IMR-90 (cell line): ENCODE measurements at places on chromosomes 1 and 21.

DNA sequence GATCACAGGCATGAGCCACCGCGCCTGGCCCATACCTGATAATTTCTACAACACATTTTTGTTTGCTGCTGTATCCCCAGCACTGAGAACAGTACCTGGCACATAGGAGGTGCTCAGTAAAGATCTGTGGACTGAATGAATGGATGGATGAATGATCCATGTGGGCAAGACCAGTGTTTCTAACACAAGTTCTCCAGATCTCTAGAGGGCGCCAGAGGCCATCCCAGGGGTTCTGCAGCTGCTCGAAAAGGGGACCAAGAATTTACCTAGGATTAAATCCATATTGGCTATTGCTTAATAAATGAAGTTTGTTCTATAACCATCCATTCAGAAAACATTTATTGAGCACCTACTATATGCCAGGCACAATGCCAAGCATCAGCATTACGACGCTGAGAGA, 167.7 kb downstream of the ACTL8 start:
- peak; percentile 12 for DNase-seq
- H3K4me1 ChIP-seq, result no peaks in the 10 kb centered on the region
- H3K27me3 ChIP-seq, result peaks cover 6% of the 10 kb centered on the region
- no peak overlapping the region for H3K27ac ChIP-seq

- H3K4me3 ChIP-seq, result no peak overlapping the region
- peaks cover 7% of the 10 kb centered on the region; the same call in 1 of the 2 replicates for H3K4me1 ChIP-seq
- no peaks in the 10 kb centered on the region for H3K36me3 ChIP-seq
- no peak overlapping the region for H3K27ac ChIP-seq
- H3K27me3 ChIP-seq, result no peaks in the 10 kb centered on the region
Observed at GRCh38 chr1:210684466-210685294, 356.0 kb downstream of the HHAT start.

GRCh38 chr21:27505516-27505915, 538.6 kb upstream of the ADAMTS5 start:
- peak; percentile 70 for DNase-seq
- H3K4me1 ChIP-seq, result no peaks in the 10 kb centered on the region; the same call in 1 of the 2 replicates
- no peak overlapping the region for H3K4me3 ChIP-seq
- H3K27me3 ChIP-seq, result no peaks in the 10 kb centered on the region
- no peak overlapping the region for H3K27ac ChIP-seq

DNA sequence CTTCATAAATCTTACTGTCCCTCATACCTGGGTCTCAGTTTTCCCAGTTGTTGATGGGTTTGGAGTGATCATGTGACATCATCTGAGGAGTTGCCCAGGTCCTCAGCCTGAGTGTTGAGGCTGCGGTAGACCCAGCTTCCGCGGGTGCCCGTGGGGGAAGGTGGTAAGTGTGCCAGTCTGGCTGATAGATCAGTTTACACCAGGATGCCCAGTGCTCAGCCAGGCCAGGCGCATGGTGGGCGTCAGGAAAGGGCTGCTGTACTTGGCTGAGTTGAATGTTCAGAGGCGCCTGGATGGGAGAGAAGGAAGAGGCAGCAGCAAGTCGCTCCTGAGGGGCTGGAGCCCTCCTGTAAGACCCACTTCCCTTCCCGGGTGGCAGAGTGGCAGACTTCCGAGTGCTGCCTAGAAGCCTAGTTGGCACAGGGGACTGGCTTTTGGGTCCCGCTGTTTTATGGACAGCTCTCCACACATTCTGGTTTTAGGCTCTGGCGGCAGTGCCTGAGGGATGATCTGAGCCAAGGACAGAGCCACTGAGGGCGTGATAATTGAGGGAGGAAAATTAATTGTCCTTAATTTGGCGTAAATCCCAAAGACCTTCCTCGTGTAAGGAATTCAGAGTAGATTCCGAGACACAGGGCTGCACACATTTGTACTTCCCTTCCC, 35.8 kb downstream of the PTPRF start:
- peaks cover 18% of the 10 kb centered on the region for H3K4me1 ChIP-seq
- H3K36me3 ChIP-seq, result peaks cover 17% of the 10 kb centered on the region
- no peak for DNase-seq

DNA sequence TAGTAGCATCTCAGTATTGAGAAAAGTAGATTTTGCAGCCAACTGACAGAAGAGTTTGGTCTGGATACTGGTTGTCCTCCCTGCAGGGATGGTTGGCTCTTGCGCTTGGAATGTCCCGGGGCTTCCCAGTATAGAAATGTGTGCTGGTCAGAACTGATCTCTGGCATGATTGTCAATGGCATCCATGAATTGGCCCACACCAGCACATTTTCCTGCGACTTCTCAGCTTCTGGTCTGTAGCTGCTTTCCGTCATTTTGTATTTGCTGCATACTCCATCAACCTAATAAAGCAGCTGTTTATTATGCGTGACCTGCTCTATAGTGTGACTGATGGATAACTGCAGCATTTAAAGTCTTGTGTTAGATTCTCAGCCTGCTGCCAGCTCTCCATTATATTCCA, 203.7 kb downstream of the S1PR1 start:
- no peak overlapping the region for H3K4me3 ChIP-seq
- no peaks in the 10 kb centered on the region for H3K36me3 ChIP-seq
- H3K27ac ChIP-seq, result no peak overlapping the region
- DNase-seq, result no peak

GRCh38 chr1:45673956-45674355, 12.4 kb downstream of the GPBP1L1 start:
- peak; percentile 56 for DNase-seq
- no peaks in the 10 kb centered on the region for H3K27me3 ChIP-seq
- no peak overlapping the region for H3K4me3 ChIP-seq
- H3K4me1 ChIP-seq, result peaks cover 9% of the 10 kb centered on the region
- no peak overlapping the region for H3K27ac ChIP-seq
- H3K36me3 ChIP-seq, result peaks cover 3% of the 10 kb centered on the region

GRCh38 chr21:17915976-17916375, 96.8 kb upstream of the C21orf91 start:
- H3K36me3 ChIP-seq, result no peaks in the 10 kb centered on the region
- H3K27ac ChIP-seq, result no peak overlapping the region
- no peak for DNase-seq
- H3K4me3 ChIP-seq, result no peak overlapping the region

- no peak overlapping the region for H3K4me3 ChIP-seq
- H3K36me3 ChIP-seq, result no peaks in the 10 kb centered on the region
- no peak for DNase-seq
Observed at GRCh38 chr1:147785794-147786506, 25.5 kb upstream of the GJA5 start.

DNA sequence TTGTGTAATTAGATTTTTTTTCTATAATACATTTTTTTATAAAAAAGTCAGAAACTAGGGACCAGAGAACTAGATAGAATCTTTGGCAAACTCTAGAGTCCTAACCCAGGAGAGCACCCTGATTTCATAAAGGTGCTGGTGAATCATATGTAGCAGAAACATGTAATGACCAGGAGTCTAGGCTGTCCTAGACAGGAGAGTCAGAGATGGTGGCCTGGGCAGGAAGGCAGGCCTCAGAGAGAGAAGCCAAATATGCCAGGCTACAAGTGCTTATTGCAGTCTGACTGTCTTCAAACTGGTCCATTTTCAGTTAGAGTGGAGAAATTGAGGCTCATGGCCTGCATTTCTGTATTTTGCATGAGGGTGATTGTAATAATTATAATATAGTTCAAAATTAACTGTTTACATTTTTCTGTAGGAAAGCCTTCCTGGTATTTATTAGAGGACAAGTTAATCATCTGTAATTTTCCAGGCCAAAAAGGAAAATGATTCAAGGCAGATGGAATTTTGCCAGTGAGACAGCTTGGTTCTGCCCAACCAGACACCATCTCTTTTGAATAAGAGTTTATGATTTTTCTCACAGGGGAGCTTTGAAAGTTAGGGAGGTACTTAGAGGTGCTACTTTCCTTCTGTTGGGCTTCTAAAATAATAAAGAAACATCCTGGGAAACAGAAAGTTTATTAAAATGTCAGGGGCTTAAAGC, 129.8 kb downstream of the S1PR1 start:
- no peak overlapping the region for H3K4me3 ChIP-seq
- peak overlapping the region; percentile 59; the same call in 1 of the 2 replicates for H3K27ac ChIP-seq
- no peaks in the 10 kb centered on the region for H3K27me3 ChIP-seq

DNA sequence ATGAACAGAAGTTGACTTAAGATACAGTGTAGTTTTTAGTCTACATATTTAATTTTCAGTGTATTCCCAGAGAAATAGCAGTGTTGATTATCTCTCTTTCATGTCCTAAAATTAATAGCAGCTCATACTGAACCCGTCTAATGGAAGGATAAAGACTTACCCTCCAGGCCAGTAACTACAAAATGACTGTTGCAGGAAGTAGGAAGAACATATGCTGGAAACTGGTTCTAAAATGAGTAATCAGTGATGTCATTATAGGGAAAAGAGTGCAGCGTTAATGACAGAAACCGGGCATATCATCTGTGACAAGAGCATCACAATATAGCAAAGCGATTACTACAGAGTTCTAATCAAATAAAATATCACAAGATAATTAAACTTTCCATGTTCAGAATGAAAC, 385.5 kb downstream of the SMYD3 start:
- no peaks in the 10 kb centered on the region for H3K4me1 ChIP-seq
- no peaks in the 10 kb centered on the region for H3K27me3 ChIP-seq
- peak; percentile 28 for DNase-seq
- no peaks in the 10 kb centered on the region for H3K36me3 ChIP-seq
- H3K27ac ChIP-seq, result no peak overlapping the region
- no peak overlapping the region for H3K4me3 ChIP-seq

GRCh38 chr1:168731244-168731953, 2.4 kb upstream of the DPT start:
- no peaks in the 10 kb centered on the region for H3K27me3 ChIP-seq
- H3K36me3 ChIP-seq, result no peaks in the 10 kb centered on the region
- no peak overlapping the region for H3K27ac ChIP-seq
- no peak for DNase-seq

- no peak overlapping the region for H3K27ac ChIP-seq
- H3K36me3 ChIP-seq, result no peaks in the 10 kb centered on the region
- no peak overlapping the region for H3K4me3 ChIP-seq
Observed at GRCh38 chr21:25171438-25171837, 435.8 kb downstream of the MRPL39 start.

DNA sequence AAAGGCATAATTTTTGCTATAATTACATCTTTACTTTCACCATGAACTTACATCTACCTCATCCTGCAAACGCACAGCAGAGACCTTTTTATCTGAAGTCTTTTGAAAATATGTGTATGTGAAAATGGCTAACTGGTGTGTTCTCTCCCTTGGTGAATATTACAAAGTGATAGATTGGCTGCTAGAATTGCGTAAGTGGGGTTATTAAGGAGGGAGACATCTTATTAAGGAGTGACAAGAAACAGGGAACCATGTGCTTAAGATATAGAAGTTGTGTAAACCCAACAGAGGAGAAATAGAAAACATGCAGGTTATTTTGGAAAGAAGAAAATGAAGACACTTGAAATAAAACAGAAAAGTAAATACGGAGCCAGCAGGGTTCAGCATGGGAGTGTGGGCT, 7.8 kb downstream of the KCNJ15 start:
- DNase-seq, result no peak
- no peak overlapping the region for H3K27ac ChIP-seq
- H3K4me1 ChIP-seq, result peaks cover 19% of the 10 kb centered on the region
- no peaks in the 10 kb centered on the region for H3K36me3 ChIP-seq
- H3K27me3 ChIP-seq, result no peaks in the 10 kb centered on the region

- peaks cover 6% of the 10 kb centered on the region; the same call in 1 of the 2 replicates for H3K4me1 ChIP-seq
- H3K36me3 ChIP-seq, result peaks cover 16% of the 10 kb centered on the region
- DNase-seq, result no peak
- no peaks in the 10 kb centered on the region for H3K27me3 ChIP-seq
Observed at GRCh38 chr1:112410673-112411072, 14.7 kb downstream of the CTTNBP2NL start.

- H3K4me3 ChIP-seq, result no peak overlapping the region
- H3K27ac ChIP-seq, result no peak overlapping the region
- H3K27me3 ChIP-seq, result no peaks in the 10 kb centered on the region
- no peaks in the 10 kb centered on the region for H3K4me1 ChIP-seq
- no peaks in the 10 kb centered on the region for H3K36me3 ChIP-seq
Observed at GRCh38 chr1:208979776-208980175, 603.7 kb upstream of the CAMK1G start.

- peak; percentile 34 for DNase-seq
- H3K4me3 ChIP-seq, result no peak overlapping the region
- H3K27ac ChIP-seq, result peak overlapping the region; percentile 9; the same call in 1 of the 2 replicates
- no peaks in the 10 kb centered on the region for H3K36me3 ChIP-seq
- no peaks in the 10 kb centered on the region for H3K27me3 ChIP-seq
- peaks cover 7% of the 10 kb centered on the region for H3K4me1 ChIP-seq
Observed at GRCh38 chr1:217525773-217526490, 105.0 kb downstream of the GPATCH2 start.

DNA sequence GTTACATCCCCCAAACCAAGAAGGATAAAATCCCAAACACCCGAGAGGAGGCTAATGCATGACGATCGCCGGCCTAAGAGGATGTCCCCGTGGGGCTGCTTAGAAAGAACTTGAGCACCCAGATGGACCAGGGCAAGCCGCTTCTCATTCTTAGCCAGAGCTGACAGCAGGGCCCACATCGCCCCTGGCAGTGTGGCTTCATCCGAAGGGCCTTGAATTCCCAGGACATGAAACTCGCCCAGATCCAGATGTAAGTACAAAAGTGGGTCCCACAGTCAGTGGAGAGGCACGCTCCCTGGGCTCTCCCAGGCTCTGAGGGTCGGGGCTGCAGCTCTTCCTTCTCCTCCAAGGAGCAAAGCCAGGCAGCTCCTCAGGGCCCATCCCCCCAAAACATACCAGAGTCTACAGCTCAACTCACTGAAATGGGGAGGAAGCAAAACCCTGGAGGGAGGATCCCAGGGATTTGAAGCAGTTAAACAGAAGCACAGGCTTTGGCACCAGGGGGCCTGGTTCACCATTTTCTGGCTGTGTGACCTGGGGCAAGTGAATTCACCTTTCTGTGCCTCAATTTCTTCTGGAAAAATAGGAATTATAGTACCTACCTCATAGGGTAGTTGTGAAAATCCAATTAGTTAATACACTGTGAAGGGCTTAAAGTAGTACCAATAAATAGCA, 85.6 kb downstream of the MAN1C1 start:
- peaks cover 44% of the 10 kb centered on the region for H3K4me1 ChIP-seq
- H3K27me3 ChIP-seq, result no peaks in the 10 kb centered on the region
- H3K27ac ChIP-seq, result peak overlapping the region; percentile 69; the same call in 1 of the 2 replicates
- peak; percentile 57 for DNase-seq

- H3K27ac ChIP-seq, result no peak overlapping the region
- H3K36me3 ChIP-seq, result no peaks in the 10 kb centered on the region
- DNase-seq, result no peak
- peaks cover 36% of the 10 kb centered on the region for H3K27me3 ChIP-seq
Observed at GRCh38 chr1:23222331-23222730, 5.0 kb upstream of the HTR1D start.

DNA sequence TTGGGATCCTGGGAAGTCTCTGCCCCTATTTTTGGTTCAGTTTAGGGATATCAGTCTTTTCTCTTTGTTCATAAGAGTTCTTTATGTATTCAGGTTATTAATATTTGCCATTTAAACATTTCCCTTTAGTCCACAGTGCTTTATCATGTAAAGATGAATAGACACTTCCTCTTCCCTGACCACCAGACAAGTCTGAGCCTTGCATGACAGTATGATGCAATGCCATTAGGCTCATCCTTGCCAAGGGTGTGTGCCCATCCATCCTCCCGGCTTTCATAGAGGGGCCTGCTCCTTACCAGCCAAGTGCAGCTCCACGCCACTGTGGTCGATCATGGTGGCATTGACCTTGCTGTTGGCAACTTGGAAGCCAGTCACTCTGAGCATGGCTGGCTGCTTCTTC, 52.1 kb downstream of the ZSCAN20 start:
- H3K4me1 ChIP-seq, result no peaks in the 10 kb centered on the region
- DNase-seq, result no peak
